ENCODE measurements at places on chromosomes 2 and 18.

- DNase-seq = no peak
Measured at GRCh38 chr2:236041616-236042015, 126.6 kb downstream of the GBX2 start.

- no peak for DNase-seq
Measured at GRCh38 chr2:150418916-150419315, 68.6 kb downstream of the RND3 start.

GRCh38 chr2:207792244-207792785, 22.6 kb upstream of the FZD5 start:
- no peak for DNase-seq

DNA sequence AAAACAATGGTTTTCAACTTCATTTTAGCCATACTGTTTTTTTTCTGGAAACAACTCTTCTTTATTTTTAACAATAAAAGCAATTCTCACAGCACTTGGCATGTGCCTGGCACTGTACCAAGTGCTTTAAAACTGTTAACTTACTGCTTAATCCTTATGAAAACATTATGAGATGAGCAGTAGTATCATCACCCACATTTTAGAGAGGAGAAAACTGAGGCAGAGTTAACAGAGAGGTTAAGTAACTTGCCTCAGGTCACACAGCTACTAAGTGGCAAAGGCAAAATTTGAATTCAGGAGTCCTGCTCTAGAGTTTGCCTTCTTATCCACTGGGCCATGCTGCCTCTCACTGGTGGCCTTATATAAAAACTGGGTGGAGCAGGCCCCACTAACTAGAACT, 23.2 kb downstream of the CTIF start:
- no peak for DNase-seq

DNA sequence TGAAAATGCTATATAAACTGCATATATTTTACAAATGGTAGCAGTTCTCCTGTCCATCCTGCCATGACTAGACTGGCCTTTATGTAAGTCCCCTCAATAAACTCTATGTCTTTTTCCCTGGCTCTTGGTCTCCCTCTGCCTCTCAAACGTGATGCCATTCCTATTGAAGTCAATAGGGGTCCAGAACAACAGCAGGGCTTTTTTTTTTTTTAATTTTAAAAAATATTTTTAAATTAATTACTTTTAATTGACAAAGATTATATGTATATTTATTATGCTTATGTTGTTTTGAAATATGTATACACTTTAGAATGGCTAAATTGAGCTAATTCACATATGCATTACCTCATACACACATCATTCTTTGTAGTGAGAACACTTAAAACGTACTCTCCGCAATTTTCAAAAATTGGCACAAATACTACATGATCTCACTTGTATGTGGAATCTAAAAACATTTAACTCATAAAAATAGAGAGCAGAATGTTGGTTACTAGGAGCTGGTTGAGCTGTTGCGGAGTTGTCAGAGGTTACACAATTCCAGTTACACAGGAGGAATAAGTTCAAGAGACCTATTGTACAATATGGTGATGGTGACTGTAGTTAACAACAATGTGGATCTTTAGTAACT, 123.1 kb downstream of the LRRTM4 start:
- no peak for DNase-seq

DNA sequence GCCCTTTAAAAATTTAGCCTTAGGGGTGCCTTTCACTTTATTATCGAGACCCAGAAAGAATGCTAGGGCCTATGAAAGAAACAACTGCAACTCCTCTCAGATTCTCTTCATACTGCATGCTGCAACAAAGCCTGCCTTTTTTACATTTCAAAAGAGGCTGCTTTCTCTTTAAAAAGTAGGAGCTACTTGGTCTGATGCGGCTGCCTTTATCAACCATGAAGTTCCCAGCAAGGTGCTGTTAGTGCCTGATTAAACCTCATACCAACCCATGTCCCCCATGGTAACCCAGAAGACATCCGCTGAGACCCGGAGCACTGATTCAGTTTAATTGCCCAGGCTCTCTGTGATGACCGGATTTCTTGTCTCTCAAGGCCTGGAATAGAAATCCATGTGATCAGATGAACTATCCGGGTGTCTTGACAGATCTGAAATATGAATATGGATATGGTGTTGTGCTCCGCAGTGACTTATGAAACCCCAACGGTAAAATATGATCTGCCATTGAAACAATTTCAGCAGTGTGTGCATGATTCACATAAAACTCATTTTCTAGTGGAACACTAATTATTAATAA, 368.3 kb downstream of the ZNF521 start:
- no peak for DNase-seq
